Left kidney (tissue), 8 donors: ENCODE measurements at places on chromosomes 2 and 18.
A peak's percentile ranks its signal among the peaks of the same experiment; 100 is the strongest.

GRCh38 chr18:2905854-2906703 is 59.3 kb downstream of the EMILIN2 start:
- no peak for DNase-seq

DNA sequence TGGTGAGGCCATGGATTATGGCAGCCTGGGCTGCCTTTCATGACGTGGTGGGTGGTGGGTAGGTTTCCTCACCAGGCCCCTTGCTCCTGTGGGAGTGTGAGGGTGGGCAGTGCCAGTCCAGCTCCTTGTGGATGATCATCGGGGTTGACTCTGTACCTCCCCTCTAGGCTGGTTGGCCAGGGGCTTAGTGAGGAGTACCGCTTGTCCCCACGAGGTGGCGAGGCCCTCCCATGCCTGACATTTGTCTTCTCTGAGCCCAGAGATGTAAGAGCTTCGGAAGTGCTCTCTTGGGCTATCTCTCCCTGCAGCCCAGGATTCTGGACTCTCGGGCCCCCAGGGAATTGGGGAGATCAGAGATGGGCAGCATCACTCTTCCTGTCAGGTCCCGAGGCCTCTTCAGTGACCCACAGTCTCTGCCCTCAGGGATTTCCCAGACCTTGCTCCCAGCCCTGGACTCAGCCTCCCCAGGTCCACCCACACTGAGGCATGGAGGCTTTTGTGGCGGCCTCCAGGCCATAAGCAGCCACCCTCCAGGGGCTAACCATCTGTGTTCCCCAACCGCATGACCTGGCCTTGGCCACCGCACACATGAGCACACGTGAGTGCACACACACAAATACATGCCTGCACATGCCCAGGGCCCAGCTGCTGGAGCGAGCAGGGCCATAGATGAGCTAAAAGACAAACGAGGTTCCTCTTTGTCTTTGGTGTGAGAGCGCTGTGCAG is 6.5 kb downstream of the SPR start:
- DNase-seq, result no peak

GRCh38 chr2:187117483-187117882 is 268.5 kb upstream of the ZSWIM2 start:
- DNase-seq, result no peak

DNA sequence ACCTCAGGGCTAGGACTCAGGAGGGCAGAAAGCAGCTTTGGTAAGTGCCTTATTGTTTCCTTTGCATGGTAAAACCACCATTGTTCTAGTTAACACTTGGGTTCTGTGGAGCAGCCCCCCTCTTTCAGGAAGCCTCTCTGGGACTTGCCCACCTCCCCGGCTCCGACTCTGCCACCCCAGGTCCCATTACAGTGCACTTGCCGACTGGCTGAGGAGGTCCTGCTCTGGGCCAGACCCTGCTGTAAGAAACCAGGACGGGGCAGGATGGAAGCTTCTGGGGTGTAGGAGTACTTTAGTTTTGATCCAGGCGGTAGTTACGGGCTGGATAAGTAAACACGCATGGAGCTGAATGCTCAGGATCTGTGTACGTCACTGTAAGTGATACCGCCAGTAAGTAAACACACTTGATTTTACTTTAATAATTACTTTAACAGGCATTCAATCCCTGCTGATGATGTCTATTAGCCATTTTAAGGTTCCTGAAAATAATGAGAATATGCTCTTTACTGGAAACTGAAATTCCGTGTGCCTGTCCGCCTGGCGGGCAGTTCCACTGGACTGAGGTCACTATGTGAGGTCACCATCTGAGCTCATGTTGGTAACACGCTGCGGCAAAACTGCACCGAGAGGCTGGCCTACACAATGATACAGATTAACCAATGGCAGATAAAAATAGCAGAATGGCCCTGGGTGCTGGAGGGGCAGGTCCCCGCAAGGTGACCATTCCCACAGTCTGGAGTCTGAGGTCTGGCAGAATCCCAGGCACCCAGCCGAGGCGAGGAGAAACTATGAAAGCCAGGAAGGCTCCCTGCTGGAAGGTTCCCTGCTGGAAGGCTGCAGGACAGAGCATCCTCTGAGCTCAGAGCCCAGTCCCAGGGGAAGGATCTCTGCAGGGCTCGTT is 25.2 kb downstream of the HS1BP3 start:
- DNase-seq, result no peak

DNA sequence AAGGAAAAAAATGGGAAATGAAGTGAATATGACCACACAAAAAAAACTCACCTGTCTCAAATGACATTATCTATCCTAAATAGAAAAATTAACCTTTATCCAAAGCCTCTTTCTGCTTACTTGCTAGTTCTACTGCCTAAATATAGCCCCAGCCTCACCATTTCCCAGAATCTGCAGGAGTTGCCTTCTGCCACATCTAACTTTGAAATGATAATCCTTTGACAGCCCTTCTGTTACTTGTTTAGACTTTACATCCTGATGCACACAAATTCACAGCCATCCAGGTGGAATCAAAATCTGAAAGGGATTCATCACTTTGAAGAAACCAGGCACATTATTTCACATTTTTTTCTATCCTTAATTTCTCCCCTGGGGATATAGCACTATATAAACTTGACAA is 1356.2 kb upstream of the NXPH2 start:
- DNase-seq, result no peak

GRCh38 chr2:223054193-223054781 is 2.3 kb downstream of the KCNE4 start:
- DNase-seq, result no peak

DNA sequence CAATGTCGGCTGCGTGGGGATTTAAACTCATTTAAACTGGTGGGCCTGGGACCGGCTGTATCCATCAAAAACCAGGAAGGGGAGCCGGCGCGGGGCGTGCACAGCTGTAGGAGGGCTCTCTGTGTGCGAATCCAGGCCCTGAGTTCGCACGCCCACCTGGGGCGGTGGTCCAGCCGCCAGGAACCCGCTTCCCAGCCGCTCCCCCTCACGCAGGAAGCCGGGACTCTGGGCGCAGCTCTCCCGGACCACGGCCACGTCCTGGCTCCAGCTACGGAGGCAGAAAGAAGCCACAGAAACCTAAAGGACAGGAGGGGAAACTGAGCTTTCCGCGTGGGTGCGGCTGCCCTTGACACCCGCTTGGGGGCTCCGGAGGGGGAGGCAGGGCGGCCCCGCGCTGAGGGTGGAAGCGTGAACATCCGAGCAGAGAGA is 80.6 kb downstream of the GFPT1 start:
- DNase-seq, result peak; percentile 20

- peak; percentile 64 for DNase-seq
These were observed 52.5 kb downstream of the AQP4 start for GRCh38 chr18:26813043-26813442.

GRCh38 chr2:190891372-190891771 is 10.8 kb downstream of the GLS start:
- DNase-seq, result no peak

DNA sequence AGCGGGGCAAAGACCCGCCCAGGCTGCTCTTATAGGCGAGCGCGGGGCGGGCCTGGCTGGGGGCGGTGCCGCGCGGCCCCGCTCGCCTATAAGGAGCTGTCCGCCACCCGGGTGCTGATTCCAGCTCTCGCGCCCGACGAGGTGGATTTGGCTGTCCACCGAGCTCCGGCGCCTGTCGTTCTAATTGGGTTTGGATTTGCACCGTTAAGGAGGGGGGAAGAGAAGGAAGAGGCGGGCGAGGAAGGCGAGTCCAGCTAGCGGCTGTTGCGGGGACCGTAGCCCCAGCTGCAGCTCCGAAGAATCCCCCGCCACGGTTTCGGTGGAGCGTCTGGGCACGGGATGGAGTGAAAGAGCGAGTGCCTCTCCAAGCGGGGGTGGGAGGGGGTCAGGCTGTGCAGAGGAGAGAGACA is at the start of gene CNTNAP5:
Gene CNTNAP5, plus strand, starts transcription at position 117 of the 410 bp plus-strand sequence. CDS start 364 bp downstream, outside the sequence.
- peak; percentile 81 for DNase-seq

- no peak for DNase-seq
These were observed 48.1 kb downstream of the ADCY3 start for GRCh38 chr2:24871852-24872333.

- DNase-seq, result no peak
These were observed 134.7 kb downstream of the MSTN start for GRCh38 chr2:189927823-189928222.

DNA sequence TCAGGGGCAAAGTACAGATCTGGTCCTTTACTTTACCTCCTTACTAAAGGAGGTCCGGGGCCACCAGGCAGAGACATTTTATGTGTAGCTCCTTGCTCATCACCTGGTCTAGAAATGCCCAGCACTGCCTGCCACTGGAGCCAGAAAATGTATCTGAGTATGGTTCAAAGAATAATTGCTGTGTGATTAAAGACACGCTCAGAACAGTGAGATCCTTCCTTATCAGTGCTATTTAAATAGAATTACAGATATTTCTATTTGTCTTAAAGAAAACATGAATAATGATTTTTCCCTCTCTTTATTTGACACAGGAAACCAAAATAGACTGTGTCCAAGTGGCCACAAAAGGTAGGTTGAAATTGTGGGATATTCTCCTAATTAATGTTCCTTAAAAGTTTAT is 494.8 kb upstream of the RAB12 start:
- DNase-seq, result no peak

- peak; percentile 84 for DNase-seq
These were observed 31.8 kb downstream of the KLF7 start for GRCh38 chr2:207133820-207134519.

DNA sequence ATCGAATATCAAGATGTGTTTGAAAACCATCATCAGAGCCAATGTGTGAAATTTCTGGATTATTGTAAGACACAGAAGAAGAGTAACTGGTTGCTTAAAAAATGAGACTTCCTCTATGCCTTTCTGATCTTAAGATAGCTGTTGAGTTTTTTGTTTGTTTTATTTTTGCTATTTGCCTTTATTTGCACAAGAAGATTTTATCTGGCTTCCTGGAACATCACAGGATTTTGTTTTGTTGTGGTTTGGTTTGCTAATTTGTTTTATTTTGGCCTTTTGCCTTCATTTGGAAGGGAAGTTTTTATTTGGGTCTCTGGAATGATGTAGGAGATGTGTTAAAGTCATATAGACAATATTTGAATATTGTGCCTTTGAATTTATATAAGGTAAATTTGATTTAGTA is 3.9 kb upstream of the CYTIP start:
- DNase-seq, result no peak

GRCh38 chr2:183123117-183123958 is 905 bp upstream of the NUP35 start:
- DNase-seq, result no peak
